ENCODE measurements at places on chromosomes 6 and 20.

DNA sequence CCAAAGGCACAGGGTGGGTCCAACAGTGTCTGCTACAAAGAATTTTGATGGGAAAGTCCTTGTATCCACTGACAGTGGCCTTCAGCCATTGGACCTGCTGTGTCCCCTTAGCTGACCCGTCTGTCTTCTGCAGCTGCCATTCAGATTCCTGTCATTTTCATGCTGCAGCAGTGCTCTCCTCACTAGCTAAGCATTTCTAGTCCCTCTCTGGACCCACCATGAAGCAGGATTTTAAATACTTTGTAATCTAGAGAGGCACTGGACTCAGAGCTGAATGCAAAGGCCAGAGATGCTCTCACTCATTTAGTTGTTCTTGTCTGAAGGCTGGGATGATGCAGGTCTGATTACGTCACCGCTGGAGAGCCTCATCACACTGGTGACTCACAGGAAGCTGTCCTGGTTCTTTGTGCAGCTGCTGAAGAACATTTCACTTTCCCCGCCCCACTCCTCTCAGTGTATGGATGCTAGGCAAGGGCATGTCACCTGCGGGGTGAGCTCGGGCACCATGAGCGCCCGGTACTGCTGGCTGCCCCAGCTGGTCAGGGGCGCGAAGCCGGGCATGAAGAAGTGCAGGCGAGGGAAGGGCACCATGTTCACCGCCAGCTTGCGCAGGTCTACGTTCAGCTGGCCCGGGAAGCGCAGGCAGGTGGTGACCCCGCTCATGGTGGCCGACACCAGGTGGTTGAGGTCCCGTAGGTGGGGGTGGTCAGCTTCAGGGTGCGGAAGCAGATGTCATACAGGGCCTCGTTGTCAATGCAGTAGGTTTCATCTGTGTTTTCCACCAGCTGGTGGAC, 19.4 kb upstream of the TUBB2A start:
- DNase-seq = peak; percentile 59

DNA sequence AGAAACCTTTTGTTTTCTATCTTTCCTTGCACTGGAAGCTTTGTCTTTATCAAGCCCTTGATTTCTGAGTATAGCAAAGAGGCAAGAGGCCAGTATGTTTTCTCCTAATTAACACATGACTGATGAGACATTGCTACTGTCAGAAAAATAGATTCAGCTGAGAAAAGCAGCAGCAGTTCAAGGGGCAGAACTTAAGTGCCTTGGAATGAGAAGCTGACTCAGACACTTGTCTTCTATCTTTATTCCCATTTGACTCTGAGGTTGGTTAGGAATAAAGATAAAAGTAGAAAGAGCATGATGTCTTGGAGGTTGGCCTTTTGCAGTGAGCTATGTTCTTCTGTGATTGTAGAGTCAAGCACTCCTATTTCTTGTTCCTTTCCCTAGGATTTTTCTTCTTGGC, 79.1 kb upstream of the MAN1A1 start:
- no peak for DNase-seq

DNA sequence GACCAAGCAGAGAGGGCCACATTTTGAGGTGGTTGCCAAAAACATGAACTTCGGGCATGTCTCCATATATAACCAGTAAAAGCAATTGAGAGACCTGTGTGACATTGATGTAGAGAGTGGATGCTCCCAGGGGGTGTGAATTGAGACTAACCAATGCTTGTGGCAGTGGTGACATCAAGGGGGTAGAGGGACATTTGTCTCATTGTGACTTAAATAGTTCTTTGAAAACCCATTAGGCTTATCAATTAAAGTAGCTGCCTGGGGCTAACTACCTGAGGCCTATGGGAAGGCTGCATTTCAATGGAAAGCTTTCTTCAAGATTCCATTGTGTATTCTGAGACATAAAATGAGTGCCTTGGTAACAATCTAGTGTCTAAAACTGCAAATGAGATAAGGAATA, 82.1 kb upstream of the FABP7 start:
- no peak for DNase-seq

GRCh38 chr6:20778459-20778858, 244.2 kb downstream of the CDKAL1 start:
- DNase-seq = no peak

GRCh38 chr6:55405474-55406235, 78.4 kb downstream of the GFRAL start:
- no peak for DNase-seq

DNA sequence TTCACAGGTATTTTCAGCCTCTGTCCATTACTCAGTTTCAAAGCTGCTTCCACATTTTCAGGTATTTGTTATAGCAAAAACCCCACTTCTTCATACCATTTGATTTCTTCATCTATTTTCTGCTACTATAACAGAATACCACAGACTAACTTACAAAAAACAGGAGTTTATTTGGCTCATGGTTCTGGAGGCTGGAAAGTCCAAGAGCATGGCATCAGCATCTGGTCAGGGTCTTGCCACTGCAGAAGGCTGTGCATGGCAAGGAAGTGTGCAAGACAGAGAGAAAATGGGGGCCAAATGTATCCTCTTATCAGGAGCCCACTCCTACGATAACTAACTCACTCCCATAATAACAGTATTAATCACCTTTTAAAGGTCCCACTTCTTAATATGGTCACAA, 82.8 kb upstream of the FOXA2 start:
- no peak for DNase-seq

- DNase-seq = no peak
These were observed 8.9 kb upstream of the COL20A1 start for GRCh38 chr20:63284083-63284440.

DNA sequence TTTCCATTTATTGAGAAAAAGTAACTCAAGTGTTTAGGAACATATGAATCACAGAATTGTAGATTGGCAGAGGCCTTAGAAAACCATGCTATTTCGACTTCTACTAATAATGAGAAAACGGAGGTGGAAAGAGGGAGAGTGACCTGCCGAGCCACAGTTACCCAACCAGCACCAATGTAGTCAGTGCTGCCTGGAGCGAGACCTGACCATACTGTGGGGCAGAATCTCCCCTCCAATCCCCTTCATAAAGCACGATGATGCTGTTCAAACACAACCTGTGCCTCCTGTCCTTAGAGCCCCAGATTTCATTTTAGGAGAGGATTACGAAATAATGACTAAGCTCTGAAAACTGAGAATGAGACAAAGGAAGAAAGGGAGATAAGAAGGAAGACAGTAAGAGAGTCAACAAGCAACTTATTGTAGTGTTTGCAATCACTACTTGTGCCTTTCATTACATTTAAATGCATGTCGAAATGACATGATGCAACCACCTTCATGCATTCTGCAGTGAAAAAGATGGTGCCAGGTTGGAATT, 70.6 kb downstream of the ATXN1 start:
- no peak for DNase-seq

GRCh38 chr6:139376017-139376330, 1.5 kb upstream of the CITED2 start:
- peak; percentile 58 for DNase-seq

GRCh38 chr6:150599199-150600009, at the start of gene PLEKHG1:
TSS of gene PLEKHG1 (plus strand) at chr6:150599885. CDS start at chr6:150733682, 133,797 bp downstream.
- peak; percentile 77 for DNase-seq

- DNase-seq = peak; percentile 42
These were observed 1.5 kb downstream of the ZNFX1 start for GRCh38 chr20:49276161-49276960.

DNA sequence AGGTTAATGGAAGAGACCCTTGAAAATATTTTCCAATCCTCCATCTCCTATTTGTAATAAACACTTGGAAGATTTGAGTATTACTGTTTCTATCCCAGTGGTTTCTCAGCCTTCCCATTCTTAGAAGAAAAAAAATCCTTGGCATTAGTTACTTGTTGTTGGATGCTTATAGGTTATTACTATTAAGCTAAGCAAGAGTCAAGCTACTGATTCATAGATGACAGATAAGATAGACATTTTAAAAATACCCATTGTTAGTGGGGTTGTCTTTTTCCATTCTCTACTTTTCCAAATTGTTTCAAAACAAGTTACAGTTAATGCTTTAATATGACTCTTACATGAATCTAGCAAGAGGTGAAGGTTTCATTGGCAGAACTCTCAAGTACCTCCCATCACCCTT, 158.5 kb downstream of the HIVEP2 start:
- DNase-seq = no peak

DNA sequence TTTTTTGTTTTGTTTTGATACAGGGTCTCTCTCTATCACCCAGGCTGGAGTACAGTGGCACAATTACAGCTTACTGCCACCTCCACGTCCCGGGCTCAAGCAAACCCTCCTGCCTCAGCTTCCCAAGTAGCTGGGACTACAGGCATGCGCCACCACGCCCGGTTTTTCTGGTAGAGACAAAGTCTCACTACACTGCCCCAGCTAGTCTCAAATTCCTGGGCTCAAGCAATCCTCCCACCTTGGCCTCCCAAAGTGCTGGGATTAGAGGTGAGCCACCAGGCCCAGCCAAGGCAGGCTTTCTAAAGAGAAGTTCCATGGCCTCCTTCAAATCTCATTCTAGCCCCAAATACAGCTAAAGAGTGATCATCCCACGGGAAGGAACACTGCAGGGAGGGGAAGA, 5.2 kb downstream of the MCCD1 start:
- no peak for DNase-seq

- no peak for DNase-seq
These were observed 128.3 kb upstream of the THBS2 start for GRCh38 chr6:169381988-169382387.

DNA sequence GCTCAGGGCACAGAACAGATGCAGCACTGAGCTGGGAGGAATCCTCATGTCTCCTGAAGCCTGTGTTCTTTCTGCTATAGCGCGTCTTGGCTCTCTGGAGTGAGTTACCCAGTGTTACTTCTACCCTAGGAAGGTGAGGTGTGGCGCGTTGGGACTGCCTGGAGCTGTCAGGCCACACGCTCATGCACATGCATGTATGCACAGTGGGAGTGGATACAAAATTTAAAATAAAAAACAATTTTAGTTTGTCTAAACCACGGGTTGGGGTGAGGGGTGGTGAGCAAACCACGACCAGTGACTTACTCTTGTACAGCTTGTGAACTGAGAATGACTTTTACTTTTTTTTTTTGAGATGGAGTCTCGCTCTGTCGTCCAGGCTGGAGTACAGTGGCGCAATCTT, 298.6 kb upstream of the SUPT3H start:
- DNase-seq = no peak

GRCh38 chr20:10864076-10864672, 190.4 kb upstream of the JAG1 start:
- DNase-seq = peak; percentile 65

DNA sequence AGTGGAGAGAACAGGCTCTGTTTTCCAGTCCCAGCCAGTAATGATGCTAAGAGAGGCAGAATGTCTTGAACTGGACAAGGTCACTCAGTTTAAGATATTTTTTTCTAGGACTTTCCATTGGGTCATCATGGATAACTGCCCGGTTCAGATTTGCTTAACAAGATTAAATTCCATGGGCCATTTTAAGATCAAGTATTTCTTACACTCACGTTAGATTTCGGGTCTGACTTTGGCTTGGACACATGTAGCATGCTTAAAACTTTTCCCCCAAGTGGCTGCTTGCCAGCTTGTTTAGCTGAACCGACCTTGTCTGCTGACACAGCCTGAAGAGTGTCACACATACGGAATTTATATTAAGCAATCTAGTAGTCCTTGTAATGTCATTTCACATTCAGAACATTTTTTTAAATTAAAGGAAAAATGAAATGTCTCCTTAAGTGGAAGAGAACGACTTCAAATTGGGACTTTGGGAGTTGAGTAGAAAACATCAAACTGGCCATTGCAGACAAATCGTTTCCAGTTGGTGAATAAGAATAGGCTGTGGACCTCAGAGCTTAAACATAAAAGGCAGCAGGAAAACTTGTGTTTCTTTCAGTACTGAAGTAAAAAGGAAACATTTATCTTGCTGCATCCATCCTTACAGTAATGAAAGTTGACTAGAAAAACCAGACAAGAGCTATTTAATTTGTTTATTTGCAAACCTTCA, 29.0 kb downstream of the ARMC2 start:
- no peak for DNase-seq

DNA sequence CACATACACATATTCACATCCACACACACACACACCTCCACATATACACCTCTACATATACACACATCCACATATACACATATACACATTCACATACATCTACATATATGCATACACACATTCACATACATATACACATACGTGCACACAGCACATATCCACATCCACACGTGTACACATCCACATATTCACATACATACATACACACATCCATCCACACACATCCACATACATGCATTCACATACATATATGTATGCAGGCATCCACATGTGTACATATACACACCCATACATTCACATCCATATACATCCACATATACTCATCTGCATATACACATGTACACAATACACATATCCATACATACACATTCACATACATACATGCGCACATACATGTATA, 25.6 kb upstream of the NKX2-2 start:
- DNase-seq = no peak

DNA sequence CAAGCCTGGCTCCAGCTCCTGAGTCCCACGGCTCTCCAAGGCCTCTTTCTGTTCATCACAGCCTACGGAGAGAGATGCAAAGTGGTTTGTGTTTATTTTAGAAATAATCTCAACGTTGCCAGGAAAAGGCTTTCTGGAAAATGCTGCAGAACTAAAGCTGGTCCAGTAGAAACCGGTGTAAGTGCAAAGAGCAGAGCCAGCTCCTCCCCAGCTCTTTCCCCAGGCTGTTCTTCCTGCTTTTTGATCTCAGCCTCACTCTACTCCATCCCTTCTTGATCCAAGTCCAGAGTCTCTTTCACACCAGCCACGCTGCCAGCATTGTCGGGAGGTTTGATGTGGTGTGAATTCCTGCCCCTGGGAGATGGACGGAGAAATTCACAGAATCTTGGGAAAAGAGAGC, 69.8 kb downstream of the TMEM170B start:
- DNase-seq = no peak

All from upper lobe of left lung (tissue), 6 donors.